ENCODE measurements at places on chromosomes 12 and 14.

- no peak for DNase-seq
Observed at GRCh38 chr12:13144266-13144828, 40.9 kb upstream of the GSG1 start.

DNA sequence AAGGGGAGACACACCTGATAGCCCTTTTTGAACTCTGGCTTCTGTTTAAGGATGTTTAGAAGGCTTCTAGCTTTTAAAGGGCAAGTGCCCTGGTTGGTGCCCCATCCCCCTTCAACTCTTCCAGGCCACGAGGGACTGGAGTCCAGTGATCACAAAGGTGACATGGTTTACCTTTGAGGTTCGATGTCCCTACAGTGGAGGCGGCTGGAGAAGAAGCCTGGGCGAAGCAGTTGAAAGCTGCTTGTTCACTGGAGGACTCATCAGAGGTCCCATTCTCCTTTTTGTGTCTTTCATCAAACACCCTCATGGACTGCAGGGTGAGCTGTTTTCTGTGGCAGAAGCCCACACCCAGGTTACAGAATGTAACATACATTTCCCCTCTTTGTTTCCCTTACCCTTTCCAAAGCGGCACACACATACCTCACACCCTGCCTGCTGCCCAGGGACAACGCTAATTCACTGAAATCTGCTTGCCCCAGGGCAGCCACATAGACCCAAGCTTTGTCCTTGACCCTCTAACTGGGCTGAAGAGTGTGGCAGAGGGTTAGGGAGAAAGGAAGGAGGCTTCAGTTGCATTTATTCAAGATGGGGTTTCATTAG is 7.7 kb downstream of the TBX3 start:
- DNase-seq, result no peak

DNA sequence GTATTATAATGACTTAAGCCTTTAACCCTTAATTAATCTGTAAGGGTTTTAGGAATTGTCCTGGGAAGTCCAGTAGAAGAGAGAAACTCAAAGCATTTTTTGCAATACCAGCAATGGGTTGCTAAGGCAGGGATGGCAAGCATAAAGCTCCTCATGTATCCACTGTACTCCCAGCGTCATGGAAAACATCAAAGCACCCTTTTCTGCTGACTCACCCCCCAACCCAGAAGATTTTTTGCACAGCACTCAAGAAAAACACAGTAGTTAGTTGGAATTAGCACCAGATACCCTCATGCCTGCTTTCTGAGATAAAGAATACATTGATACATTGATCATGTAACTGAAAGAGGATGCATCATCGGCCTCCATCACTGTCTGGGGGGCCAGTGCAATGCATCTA is 199.1 kb upstream of the CNOT2 start:
- no peak for DNase-seq

DNA sequence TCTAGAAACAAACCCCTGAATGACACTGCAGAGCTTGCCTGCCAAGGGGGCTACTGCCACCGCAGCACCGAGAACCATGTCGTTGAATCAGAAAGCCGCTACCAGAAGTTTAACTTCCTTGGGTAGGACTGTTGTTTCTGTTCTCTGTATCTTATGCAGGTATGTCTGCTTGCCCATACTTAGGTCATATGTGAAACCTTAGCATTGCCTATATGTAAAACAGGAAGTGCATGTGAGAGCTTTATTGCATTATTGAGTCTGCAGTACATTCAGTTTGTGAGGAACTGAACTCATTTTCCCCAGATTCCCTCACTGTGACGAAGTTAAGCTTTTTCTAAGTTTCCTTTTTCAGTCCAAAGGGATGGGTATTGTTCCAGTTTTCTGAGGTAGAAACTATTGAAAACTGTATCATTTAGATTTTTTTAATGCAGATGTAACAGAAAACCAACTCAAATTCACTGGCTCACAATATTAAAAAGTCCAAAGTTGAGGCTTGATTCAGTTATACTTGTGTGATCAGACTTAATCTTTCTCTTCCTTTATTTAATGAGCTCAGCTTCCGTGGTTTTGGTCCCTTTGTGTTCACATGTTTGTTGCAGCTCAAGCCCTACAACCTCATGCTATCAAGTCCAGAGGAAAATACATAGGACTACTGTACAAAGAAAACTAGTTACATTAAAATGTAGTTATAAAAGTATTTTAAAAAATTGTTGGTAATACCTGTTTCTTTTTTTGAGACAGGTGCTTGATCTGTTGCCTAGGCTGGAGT is 6.9 kb downstream of the FBXO34 start:
- DNase-seq, result no peak

DNA sequence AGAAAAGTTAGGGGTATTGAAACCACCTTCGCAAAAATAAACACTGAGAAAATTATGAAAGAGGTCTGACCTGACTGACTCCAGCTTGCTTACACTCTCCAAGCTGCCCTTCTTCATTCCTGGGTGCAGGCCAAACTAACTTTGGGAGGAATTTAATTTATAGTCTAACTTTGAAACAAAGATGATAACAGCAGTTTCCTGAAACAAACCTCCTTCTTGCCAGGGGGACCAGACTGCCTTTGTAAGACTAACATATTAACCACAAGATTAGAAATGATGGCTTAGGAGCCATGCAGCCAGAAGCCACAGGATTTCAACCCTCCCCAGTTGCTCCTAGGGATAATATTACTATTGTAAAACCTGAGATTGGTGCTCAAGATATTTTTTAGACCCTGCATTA is 13.8 kb upstream of the EEA1 start:
- no peak for DNase-seq

DNA sequence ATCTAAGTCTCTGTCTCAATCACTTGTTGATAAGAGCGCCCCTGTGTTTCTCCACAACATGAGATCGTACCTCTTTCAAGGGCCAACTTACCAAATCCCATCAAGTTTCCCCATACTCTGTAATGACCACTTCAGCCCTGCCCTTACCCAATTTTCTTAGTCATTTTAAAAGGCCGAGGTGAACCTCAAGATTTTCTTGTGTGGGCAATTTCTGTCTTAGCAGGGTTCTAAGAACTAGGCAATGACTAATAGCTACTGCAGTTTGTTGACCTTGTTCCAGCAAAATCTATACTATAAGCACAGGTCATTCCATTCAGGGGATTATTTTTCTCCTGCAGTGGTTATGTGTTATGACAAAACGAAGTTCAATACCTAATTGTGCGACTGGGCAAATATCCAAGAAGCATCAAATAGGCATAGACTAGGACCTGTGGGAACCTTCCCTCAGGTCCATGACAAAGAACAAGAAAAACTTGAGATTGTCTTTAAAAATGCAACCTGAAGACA is 359.8 kb downstream of the PCNX1 start:
- no peak for DNase-seq

DNA sequence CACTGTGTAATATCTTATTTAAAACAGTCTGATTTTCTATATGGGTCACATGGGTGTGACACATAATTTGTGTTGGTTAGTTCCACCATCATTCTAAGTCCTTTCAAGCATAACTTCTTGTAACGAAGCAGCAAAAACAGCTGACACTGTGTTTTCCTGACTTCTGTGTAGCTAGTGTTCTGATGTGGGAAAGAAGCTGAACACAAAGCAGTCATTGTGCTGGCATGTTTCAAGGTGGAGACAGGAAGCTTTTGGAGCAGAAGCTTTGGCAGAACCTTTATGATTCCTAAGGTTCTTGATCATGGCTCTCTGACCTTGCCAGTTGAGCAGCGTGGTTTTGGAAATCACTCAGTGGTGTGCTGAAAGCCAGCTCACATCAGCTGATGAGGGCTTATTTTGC is 351.7 kb upstream of the MDGA2 start:
- DNase-seq, result no peak

- no peak for DNase-seq
Observed at GRCh38 chr14:61470261-61470960, 149.0 kb downstream of the PRKCH start.

DNA sequence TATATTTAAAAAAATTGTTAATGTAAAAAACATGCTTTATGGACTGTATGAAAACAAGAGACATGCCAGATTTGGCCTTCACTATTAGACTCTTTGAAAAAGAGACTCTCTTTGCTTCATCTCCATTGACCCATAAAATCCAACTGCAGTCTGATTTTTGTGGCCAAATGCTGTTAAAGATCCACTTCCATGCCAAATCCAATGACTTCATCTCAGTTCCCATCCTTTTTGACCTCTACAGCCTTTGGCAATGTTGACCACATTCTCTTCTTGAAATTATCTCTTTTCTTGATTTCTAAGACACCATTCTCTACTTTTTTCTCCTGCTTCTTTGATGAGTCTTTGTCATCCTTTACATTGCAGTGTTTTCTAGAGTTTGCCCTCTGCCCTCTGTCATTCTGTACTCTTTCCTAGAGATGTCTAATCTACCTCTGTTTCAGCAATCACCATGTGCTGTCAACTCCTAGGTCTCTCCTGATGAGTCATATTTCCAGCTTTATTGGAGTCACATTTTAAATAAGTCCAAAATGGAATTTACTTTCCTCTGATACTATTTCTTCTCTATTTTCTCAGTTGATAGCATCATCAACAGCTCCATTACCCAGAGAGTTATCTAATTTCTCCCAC is 2.4 kb downstream of the TMPRSS12 start:
- DNase-seq, result no peak

DNA sequence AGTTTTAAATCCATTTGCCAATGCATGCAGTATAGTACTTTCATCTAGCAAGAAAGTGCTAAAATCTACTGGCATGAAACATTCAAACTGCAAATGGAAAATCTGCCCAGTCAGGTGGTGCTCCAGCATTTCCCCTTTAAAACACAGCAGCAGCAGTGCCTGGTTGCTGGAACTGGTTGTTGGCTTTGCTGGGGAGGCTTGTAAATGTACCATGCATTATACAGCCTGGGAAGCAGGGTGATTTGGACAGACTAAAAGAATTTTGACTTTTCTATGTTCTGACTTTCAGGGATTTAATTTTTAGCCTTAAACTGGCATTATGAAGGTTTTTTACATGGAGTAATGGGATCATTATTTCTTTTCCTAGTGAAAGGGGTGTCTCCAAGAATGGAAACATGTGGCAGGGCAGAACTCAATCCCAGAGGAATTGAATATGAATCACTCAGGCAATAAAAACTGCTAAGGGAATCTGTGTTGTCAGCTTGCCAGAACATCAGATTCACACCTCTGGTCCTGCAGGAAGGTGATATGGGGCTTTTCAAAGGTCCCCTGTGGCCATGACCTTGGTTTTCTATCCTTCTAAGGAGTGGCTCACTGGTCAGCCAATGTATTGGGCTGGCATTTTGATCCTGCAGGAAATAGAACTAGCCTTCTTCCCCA is 9.0 kb upstream of the PAX9 start:
- no peak for DNase-seq

GRCh38 chr14:60303745-60304144 is 54.7 kb downstream of the PPM1A start:
- DNase-seq, result no peak

DNA sequence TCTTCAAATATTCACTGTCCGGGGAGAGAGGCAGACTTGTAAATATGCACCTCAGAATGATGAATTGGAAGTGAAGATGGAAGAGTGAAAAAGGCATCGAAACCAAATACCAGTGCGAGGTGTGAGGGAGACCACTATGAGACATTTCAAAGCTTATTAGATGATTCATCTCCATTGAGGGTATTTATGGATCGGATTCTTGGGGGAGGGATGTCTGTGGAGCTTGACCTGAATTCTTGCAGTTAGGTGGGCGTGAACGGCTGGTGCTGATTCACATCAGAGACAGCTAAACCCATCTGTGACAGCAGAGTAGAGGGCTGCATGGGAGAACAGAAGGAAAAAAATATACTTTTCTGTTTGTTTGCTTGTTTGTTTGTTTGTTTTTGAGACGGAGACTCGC is 677.2 kb downstream of the AACS start:
- no peak for DNase-seq

GRCh38 chr14:22472935-22473854 is 115.8 kb downstream of the DAD1 start:
- no peak for DNase-seq

GRCh38 chr14:22838631-22839041 is 2.3 kb downstream of the MMP14 start:
- DNase-seq, result no peak

- DNase-seq, result no peak
Observed at GRCh38 chr12:50101663-50102062, 2.1 kb upstream of the GPD1 start.

DNA sequence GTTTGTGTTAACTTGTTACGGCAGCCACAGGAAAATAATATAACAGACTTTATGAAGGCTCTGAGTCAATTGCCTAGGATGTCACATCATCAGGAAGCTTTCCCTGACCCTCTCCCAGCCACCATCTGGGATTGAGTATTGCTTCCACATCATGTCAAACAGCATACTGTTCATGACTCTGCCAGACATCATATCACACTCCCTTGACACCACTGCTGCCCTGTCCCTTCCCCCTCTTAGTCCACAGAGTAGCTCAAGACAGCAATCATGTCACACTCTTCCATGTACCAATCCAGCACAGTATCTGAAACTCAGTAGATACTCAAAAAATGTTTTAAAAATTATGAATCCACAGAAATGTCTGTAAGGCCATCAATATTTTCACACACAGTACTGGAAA is 168.0 kb downstream of the PIK3C2G start:
- DNase-seq, result no peak

GRCh38 chr14:95485222-95485819 is 31.1 kb downstream of the SYNE3 start:
- DNase-seq, result no peak

GRCh38 chr12:120099738-120100137 is 16.8 kb downstream of the RAB35 start:
- DNase-seq, result no peak

DNA sequence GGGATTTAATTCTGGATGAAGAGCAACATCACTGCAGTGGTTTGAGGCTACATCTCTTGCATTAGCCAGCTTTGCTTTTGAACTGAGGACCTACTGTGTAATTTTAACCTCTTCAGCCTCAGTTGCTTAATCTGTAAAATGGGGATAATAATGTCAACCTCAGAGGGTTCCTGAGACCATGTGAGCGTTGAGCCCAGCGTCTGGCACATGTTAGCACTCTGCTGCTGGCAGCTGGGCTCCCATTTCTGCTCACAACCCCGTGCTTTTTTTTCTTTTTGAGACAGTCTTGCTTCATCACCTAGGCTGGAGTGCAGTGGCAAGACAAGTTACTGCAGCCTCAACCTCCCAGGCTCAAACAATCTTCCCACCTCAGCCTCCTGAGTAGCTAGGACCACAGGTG is 31.6 kb downstream of the TESC start:
- no peak for DNase-seq

DNA sequence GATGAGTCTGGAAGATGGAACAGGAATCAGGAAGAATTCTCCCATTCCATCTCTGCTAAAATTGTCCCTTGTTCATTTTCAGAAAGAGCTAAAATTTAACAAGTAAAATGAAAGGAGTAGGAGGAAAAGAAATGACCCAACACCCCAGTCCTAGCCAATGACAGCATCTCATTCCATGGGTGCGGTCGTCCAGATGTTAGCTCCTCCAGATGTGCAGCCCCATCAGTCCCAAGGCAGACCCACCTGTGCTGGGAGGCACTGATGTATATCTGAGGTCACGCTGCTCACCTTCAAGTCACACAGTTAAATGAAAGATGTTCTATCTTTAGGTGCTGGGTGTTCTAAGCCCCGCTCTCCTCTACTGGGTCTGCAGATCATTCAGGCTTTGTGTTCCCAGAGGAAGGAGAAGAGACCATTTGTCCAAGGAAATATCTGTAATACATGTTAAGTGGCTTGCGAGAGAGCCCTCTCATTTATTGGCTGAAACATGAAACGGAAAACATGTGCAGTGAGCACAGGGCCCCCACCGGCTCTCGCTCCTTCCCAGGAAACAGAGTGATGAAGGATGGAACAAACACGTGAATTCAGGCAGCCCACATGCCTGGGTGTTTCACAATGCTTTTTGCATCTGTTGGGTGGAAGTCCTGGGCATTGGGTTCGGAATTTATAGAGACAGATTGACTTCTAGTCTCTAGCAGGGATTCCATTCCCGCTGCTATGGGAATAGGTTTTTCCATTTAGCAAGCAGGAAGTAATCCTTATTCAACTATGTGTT is 294.6 kb downstream of the NUAK1 start:
- DNase-seq, result no peak
